ENCODE measurements at places on chromosomes 1 and 21.

DNA sequence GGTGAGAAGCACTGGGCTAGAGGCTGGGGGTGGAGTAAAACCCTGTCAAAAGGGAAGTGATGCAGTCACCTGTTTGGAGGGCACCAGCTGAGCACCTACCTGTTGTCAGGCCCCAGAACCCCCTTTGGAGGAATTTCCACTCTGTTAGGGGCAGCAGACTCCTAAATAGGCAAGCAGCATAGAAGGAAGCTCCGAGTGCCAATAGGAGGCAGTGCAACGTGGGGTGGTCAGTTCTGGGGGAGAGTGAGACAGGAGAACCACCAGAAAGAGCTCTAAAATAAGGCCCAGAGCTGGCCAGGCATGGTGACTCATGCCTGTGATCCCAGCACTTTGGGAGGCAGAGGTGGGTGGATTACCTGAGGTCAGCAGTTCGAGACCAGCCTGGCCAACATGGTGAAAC lies 203.7 kb upstream of the ZC3H12A start:
- DNase-seq: no peak

DNA sequence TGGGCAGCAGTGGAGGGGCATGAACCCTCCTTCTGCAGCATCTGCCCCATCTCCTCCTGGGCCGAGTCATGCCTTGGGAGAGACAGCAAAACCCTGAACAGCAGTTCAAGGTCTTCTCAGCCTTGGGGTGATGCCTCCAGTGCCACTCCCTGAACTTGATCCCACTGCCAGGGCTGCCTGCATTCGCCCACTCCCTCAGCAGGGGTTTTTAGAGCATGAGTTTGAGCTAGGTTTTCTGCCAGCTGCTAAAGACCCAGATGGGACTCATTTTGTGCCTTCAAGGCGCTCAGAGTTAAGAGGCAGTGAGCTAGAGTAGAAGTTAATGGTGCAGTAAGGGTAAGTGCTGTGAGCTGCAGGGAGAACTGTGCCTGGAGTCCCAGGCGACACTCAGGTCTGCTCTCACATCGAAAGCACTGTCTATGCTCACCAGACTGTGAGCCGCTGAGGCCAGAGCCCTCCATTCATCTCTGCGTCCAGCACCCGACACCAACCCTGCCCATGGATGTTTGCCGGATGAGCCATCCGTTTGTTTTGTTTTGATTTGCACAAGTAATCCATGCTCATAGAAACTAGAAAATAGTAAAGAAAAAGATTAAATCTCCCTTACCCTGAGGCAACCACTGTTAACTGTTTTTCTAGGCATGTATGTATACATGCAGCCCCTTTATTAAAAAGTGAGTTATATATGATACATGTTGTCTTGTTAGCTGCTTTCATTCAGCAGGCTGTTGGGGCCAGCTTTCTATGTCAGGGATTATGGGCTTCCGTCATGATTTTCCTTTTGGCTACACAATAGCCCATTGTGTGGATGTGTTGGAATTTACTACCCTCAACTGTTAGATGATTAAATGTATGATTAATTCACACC lies 67.8 kb downstream of the VPS26C start:
- no peak for DNase-seq

DNA sequence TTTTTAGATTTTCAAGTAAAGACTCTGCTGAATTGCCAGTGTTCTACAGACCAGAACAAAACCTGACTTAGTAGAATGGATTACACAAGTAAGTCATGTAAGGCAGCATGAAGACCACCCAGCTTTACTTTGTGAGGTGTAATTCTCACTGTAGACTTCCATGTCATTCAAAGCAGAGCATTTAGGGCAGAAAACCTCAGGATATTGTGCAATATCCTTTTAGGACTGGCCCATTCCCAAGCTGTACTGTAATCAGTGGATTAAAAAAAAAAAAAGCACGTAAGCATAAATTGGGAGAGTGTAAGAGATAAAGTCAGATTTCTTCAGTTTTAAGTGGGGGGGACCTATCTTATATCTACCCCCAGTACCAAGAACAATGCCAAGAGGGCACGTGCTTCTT lies 380.5 kb upstream of the PRMT6 start:
- DNase-seq: no peak

GRCh38 chr1:161351482-161351881 lies 16.2 kb downstream of the CFAP126 start:
- DNase-seq: no peak

- DNase-seq: no peak
These were observed 10.7 kb upstream of the OR2B11 start for GRCh38 chr1:247468481-247469140.

- peak; percentile 92 for DNase-seq
These were observed 210.2 kb upstream of the DMRTA2 start for GRCh38 chr1:50633465-50633864.

DNA sequence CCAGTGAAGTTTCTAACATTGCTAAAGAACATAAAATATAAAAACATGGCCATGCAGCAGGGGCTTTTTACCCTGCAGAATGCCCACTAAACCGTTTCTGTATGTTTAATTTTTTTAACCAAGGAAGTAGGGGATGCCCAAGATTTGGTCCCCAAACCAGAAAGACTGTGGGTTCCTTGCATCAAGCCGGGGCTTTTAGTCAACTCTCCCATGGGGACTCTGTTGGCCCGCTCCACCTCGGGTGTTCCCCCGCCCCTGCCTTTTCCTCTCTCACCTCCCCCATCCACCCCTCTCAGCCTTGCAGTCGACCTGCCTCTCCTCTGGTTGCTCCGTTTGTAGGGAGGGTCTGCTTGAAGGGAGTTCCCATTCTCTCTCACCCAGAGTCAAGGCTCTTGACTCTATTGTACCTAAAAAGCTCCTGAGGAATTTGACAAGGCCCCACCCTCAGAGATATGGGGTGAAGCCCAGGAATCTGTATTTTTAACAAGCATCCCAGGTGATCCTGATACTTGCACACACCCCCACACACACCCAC lies 117.5 kb downstream of the TOMM20 start:
- no peak for DNase-seq

DNA sequence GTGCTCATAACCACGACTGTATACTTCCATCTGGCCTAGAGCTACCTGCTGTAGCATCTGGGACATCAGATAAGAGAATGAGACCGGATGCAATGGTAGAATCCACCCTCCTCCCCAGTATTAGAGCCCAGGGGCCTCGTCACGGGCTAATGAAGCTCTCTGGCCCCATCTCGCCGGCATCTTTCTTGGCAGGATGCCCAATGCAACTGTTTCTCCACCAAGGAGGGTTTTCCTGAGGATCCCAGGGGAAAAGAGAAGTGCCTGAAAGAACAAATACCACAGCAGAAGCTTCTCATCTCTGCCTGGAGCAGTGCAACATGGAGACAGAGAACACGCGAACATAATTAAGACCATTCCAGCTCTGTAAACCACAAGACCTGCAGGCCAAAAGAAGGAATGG lies 80.0 kb downstream of the VWA5B1 start:
- peak; percentile 67 for DNase-seq

DNA sequence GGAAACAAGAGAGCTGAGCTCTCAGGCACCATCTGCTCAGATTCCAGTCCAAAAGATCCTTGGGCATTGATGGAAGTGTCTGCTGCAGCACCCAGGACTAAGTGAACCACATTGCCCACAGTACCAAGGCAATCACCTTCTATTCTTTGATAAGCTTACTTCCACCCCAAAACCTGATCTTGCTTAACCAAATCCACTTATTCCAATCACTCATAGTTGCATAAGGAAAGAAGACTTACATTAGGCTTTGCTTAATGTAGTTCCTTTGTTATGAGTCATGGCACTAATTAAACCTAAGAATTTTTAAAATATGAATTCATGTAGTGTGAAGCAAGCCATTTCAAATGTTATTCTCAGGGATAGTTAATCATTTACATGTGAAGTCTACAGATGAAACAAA lies 84.5 kb downstream of the UCHL5 start:
- no peak for DNase-seq

DNA sequence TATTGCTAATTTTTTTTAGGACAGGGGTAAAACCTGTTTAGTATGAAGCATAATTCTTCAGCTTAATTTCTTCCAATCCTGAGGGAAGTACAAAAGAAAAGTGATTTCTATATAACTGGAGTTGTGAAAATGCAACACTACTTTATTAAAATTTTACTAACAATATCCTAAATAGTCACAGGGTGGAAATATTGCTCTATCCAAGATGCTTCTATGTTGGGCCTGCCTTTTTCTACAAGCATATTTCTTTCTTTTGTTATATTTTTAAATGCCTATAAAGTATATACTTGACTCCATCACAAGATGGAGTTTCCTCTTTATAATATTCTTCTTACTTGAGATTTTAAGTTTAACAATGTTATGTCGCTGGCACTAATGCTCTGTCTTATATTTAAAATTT lies 37.9 kb downstream of the DTL start:
- no peak for DNase-seq

- no peak for DNase-seq
These were observed 89.7 kb upstream of the HMCN1 start for GRCh38 chr1:185644531-185644930.

GRCh38 chr1:226823643-226824042 lies 46.8 kb upstream of the PSEN2 start:
- DNase-seq: no peak

- DNase-seq: peak; percentile 66
These were observed at the start of gene NRIP1 for GRCh38 chr21:15064576-15065391. Gene NRIP1 (minus strand): TSS chr21:15065000. CDS start chr21:14968192, 96,808 bp downstream.

GRCh38 chr1:37393173-37394120 lies 80.9 kb upstream of the ZC3H12A start:
- DNase-seq: peak; percentile 45

DNA sequence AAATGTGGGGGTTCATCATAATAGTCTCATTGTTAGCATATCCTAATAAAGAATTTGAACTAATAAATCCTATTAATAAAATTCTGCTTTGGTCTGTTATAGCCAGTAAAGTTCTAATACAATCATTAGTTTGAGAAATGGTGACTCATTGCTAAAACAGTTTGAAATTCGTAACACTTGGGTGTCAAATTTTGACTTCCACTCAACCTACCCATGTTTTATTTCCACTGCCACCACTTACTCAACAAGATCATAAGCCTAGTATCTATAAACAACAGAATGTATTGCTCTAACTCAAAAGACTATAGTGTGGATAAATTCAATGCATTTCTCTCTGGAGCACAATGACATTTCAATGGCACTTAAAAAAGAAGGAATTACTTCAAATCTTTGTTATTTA lies 29.1 kb downstream of the LGALS8 start:
- no peak for DNase-seq

DNA sequence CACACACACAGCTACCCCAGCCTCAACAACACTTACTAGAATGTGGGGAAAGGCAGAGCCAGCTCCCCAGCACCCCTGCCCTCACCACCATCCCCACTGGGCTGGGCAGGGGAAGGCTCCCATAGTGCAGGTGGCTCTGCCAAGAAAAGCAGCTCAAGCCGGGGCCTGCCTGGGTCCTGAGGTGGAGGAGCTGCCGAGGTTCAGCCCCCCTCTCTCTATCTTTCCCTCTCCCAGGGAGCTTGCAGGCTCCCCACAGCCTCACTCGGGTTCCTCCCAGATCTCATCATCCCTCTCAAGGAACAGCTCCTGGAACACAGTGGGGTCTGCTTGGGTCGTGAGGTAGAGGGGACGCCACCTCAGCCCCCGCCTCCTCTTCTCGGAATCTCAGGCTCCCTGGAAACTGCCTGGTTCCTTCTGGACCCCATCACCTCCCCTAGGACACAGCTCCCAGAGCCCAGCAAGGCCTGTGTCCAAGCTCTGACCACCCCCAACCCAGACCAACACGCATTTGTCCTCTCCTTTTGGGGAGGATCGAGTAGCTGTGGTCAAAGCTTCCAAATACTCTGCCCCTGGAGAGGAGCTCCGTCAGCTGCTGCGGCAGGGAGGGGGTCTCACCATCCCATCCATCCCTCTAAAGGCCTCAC lies 704 bp downstream of the S100A16 start:
- no peak for DNase-seq

GRCh38 chr21:36261459-36261858 lies 58.5 kb upstream of the MORC3 start:
- DNase-seq: no peak

DNA sequence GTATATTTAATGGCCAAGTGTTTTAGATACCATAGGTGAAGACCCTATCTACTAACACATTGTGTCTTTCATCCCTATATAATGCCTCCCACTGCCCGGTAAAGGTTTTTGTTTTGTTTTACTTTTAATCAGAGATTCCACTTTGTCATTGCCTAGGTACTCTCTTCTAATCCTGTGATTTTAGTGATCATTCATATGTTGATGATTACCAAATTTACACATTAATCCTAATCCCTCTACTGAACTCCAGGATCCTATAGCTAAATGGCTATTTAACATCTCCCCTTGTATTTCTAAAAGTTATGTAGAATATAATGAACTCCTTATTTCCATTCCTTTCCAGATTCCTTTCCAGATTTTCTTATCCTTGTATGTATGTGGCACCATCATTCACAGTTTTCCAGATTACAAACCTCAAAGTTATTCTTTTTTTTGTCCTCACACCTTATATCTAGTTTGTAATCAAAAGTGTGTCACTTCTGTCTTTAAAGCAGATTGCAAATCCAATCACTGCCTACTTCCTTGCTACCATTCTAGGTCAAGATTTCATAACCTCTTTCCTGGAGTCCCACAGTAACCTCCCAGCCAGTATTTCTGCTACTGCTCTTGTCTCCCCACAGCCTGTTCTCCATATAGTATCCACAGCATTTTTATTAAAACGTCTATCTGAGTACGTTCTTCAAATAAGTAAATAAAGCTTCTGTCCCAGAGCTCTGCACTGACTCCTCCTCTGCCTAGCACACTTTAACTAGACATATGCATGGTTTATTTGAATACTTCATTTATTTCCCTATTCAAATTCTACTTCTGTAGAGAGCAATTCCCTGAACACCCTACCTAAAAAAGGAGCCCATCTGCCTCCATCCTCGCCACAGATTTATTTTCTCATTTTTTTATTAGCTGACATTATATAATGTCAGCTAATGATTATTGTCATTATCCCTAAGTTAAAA lies 157.8 kb downstream of the KCNT2 start:
- DNase-seq: no peak

GRCh38 chr1:210618369-210618768 lies 289.7 kb downstream of the HHAT start:
- no peak for DNase-seq

- no peak for DNase-seq
These were observed 59.5 kb downstream of the KLHDC7A start for GRCh38 chr1:18540136-18540765.

DNA sequence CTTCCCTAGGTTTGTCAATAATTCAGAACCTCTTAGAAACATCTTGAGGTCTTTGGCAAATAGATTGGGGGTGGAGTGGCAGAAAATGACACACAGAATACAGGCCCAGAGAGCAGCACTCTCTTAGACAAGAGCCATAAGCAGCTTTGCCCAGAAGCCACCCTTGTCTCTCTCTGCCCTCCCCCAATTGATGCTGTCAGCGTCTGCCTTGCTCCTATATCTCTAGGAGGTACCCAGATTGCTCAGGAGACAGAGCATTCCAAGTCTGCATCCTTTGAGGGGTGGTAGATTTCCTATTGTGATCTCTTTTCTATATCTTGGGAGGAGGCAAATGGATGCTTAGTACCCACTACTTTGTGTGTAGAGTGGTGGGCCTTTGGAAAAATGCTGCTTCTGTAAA lies 1.8 kb downstream of the RGL1 start:
- DNase-seq: no peak

GRCh38 chr1:54697896-54698295 lies 17.8 kb upstream of the TTC4 start:
- DNase-seq: no peak

- no peak for DNase-seq
These were observed 19.9 kb downstream of the SGIP1 start for GRCh38 chr1:66553846-66554245.

- no peak for DNase-seq
These were observed 3.8 kb downstream of the RGS13 start for GRCh38 chr1:192639607-192640368.
